ENCODE measurements at places on chromosomes 7 and 10. TPM values are rescaled to one million over a fixed set of nuclear protein-coding genes. Genes with fewer than 3 reads are reported as not detected.

Gene OR6V1
- not detected for total RNA-seq

Gene PAX4
- not detected for total RNA-seq

Gene MYH16
- not detected for total RNA-seq

Gene CARD11
- total RNA-seq, result 3.2 TPM

Gene RET
- 13.5 TPM for total RNA-seq

Gene PNLIPRP1
- 0.75 TPM for total RNA-seq

Gene HOXA6
- total RNA-seq, result 20.2 TPM

Gene CELF2
- total RNA-seq, result 36.1 TPM

Gene AKR1C4
- total RNA-seq, result not detected

Gene DHTKD1
- 27.6 TPM for total RNA-seq

Gene ANKRD61
- not detected for total RNA-seq

Gene ITGB8
- 9.3 TPM for total RNA-seq

Gene SLC16A9
- 7.2 TPM for total RNA-seq

Gene HKDC1
- 20.2 TPM for total RNA-seq

Gene FEZF1
- total RNA-seq, result not detected

Gene CPEB3
- 8.2 TPM for total RNA-seq

Gene ZDHHC4
- total RNA-seq, result 40.4 TPM

Gene NUTM2E
- total RNA-seq, result 0.24 TPM

Gene RELN
- 1.1 TPM for total RNA-seq

Gene FZD8
- total RNA-seq, result 31.3 TPM

Gene PFKFB3
- 39.0 TPM for total RNA-seq

Gene SFRP5
- 0.41 TPM for total RNA-seq

Gene DBF4
- total RNA-seq, result 18.2 TPM

Gene FAM24A
- total RNA-seq, result not detected

Gene HTR7
- total RNA-seq, result 0.51 TPM

Gene DYNC1I1
- total RNA-seq, result 0.41 TPM

Gene CCDC172
- not detected for total RNA-seq

Gene DRGX
- 0.10 TPM for total RNA-seq

Gene ZNF239
- total RNA-seq, result 3.7 TPM

Gene CDNF
- total RNA-seq, result 2.4 TPM

Gene FZD1
- total RNA-seq, result 15.3 TPM

Gene CTTNBP2
- total RNA-seq, result 3.9 TPM

Gene ASIC3
- 6.5 TPM for total RNA-seq

Gene EVX1
- 2.7 TPM for total RNA-seq

Gene CPA4
- not detected for total RNA-seq

Gene SPDYE8
- total RNA-seq, result not detected

Gene CALN1
- not detected for total RNA-seq

Gene CFAP70
- total RNA-seq, result 1.2 TPM

Gene BTBD16
- 0.60 TPM for total RNA-seq

Gene SFMBT2
- 5.7 TPM for total RNA-seq

Gene PPP1R9A
- total RNA-seq, result 30.8 TPM

Gene NODAL
- not detected for total RNA-seq

Gene NRG3
- total RNA-seq, result 0.73 TPM

Gene PRTFDC1
- total RNA-seq, result 11.9 TPM

All from mucosa of descending colon (tissue), 3 donors.